ENCODE measurements at places on chromosomes 5 and 9.

DNA sequence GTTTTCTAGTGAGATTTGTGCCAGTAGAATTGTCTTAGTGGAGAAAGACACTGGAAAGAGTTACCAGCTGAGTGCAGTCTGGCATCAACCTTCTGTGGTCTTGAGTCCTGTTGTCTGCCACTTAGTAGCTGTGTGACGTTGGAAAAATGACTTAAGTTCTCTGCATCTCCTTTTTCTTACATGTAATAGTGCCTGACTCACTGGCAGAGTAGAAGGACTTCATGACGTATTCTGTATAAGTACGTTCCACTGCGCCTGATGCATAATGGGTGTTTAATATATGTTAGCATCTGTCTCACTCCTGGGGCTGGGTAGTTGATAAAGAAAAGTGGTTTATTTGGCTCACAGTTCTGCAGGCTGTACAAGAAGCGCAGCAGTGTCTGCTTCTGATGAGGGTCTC lies 144.8 kb downstream of the ST8SIA4 start:
- DNase-seq = no peak

DNA sequence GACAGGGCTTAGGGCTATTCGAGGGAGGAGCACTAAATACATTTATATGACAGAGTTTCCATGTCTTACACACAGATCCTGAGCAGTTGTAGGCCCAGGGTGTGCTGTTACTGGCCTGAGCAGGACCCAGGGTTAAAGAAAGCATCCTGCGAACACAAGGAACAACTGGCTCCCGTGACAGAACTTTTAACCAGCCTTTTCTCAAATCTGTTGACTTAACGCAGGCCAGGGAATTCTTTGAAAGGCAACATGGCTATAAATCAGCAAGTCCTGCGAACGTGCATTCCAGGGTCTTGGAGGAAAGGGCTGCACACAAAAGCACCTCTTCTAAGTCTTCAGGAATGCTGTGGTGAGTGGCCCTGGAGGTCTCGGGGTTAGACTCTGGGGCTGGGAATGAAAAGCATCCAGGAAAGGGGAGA lies 45.2 kb upstream of the ANKRD55 start:
- DNase-seq = peak; percentile 98

- peak; percentile 22 for DNase-seq
Measured at GRCh38 chr5:138111937-138112336, 27.3 kb downstream of the NME5 start.

DNA sequence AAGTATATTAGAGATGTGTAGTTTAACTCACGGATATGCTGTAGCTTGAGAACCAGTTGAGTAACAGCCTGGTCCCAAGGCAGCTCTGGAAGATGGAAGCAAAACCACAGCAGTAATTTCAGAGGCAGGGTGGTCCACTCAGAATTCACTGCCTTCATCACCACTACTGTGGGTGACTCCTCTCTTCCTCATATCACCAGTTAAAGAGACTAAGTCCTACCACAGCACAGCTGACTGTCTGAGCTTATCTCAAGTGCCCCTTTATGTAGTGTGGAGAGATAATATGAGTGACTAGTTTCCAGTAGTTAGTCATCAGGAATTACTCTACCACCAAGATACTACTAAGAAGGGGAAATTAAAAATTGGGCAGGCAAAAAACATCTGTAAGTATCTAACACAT lies 1571.2 kb upstream of the C9orf72 start:
- no peak for DNase-seq

DNA sequence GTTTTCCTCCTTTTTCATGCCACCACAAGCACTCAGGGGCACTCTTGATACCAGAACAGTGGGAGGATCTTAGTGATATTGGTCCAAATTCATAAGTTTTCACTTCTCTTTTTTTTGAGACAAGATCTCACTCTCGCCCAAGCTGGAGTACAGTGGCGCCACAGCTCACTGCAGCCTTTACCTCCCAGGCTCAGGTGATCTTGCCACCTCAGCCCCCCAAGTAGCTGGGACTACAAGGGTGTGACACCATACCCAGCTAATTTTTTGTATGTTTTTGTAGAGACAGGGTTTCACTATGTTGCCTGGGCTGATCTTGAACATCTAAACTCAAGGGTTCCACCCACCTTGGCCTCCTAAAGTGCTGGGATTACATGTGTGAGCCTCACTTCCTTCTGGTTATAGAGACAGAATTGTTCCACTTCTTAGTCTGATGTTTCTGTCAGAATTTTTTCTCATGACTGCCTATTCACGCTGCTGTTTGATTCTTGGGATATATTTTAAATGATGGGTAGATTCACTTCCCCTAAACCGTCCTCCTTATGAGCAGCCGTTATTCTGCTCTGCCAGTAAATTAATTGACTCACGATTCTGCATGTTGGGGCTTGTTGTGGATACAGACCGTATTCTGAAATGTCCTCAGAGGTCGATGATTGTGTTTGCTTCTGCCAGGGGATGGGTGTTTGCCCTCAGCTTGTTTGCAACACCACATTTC lies 30.8 kb downstream of the MTAP start:
- no peak for DNase-seq

GRCh38 chr9:34709196-34709978 lies 549 bp downstream of the CCL21 start:
- DNase-seq = no peak

DNA sequence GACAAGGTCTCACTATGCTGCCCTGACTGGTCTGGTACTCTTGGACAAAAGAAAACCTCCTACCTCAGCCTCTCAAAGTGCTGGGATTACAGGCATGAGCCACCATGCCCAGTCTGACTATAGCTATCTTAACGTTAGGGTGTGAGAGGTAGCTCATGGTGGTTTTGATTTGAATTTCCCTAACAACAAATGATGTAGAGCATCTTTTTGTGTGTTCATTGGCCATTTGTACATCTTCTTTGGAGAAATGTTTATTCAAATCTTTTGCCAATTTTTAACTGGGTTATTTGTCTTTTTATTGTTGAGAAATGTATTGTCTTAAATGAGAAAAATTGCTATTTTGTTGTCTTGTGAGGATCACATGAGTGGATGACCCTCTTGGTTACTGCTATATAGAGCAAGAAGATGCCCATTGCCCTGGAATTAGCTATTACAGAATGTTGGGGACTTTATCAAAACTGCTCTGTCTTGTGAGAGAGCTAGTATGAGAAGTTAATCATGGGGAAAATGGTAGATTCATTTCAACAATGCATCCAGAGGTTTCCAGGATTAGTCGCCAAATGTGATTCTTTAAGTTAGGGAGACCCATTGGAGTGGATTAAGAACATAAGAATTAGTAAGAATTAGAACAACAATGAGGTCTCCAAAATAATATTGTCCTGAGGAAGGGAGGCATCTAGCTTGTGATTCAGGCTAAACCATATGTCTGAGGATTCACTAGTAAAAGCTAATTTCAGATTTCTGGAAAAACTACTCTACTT lies 124.3 kb upstream of the MOCS2 start:
- no peak for DNase-seq

- no peak for DNase-seq
Measured at GRCh38 chr9:98280574-98280973, 25.1 kb upstream of the TBC1D2 start.

DNA sequence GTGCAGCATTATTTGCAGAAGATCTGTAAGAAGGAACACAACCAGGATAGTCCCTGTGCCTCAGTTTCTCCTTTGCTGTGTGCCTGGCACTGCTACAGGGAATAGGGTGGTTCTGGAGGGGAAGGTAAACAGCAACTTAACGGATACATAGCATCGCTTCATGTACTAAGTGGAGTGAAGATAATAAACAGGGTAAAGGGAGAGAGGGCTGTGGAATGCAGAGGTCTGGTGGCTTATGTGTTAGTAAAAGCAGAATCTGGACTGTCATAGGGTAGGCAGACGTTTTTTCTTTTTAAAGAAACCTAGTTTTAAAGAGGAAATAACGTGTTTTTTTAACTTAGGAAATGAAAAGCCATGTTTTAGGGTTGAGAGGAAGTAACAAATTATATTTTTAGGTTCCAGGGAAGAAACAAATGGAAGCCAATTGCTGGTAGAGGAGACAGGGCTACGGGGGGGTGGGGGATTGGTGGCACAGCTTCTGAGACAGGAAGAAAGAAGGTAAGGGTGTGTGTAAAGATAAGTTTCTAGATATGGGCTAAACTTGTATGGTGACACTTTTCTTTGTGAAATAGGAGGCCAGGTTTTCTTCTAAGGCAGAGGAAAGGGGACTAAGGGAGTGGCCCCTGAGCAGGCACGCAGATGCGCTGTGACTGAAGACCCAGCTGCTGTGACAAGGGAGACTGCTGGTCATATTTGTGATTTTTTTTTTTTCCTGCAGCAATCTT lies 1.3 kb downstream of the GNG10 start:
- DNase-seq = no peak

GRCh38 chr9:130110166-130110565 lies 56.5 kb downstream of the GPR107 start:
- DNase-seq = no peak
